GM19239 (cell line): ENCODE measurements at places on chromosomes 3 and 15.

DNA sequence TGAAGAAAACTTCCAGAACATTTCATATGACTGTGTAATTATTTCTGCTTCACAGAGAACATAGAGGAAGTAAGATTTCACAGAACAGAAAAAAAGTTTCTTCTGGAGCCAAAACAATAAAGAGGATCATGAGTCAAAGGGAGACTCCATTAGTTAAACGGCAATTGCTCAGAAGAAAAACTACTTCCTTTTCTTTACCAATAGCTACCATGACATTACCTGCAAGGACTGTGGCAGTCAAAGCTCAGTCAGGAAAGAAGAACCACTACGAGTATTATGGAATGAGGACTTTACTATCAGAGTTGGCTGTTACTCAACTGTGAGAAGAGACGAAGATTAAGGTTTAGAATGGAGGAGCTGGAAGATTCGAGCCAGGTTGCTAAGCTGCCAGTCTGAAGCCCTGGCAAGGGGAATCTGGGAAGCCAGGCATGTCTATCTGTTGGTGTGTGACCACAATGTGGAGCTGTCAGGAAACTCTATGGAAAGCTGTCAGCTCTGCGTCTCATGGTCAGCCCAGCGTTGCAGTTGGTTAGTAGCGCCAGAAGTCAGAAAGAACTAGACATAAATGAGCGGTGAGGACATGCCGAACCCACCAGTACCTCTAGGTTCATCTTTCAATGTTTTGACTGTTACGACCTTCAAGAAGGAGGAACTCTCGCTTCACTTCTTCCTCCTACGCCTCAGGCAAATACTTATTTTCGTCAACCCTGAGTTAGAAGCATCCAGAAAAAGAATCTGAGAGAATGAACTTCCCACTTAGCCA lies 604.3 kb downstream of the FGF12 start:
- DNase-seq, result no peak

DNA sequence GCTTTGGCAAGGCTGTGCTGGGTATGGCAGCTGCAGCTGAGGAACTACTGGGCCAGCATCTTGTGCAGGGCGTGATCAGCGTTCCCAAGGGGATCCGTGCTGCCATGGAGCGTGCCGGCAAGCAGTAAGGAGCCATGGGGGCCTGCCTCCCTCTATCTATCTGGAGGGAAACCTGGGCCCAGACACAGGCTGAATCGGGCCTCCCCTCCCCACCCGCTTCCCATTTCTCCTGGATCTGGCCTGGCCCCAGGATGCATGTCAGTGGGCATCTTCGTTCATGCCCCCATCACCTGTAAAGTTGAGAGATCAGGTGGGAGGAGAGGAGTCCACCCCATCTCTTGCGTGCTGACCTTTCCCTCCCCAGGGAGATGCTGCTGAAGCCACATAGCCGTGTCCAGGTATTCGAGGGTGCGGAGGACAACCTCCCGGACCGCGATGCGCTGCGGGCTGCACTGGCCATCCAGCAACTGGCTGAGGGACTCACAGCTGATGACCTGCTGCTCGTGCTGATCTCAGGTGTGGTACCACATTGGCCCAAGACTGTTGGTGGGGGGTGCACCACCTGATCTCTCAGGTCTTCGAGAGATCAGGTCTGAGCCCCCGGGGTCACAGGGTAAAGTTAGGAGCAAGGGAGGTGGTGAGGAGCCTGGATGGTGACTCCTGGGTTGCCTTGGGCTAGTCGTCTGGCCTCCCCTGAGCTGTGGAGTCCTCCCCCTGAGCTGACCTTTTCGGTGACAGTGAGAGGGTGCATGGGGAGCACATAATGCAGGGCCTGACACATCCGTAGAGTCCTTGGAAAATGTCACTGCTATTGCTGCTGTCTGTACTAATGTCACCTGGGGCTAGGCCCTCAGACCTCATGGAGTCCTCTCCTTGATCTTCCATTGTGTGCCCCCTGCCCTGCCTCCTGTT lies 3.2 kb downstream of the GLYCTK start:
- DNase-seq, result no peak

GRCh38 chr3:153282355-153282754 lies 120.3 kb downstream of the RAP2B start:
- no peak for DNase-seq

DNA sequence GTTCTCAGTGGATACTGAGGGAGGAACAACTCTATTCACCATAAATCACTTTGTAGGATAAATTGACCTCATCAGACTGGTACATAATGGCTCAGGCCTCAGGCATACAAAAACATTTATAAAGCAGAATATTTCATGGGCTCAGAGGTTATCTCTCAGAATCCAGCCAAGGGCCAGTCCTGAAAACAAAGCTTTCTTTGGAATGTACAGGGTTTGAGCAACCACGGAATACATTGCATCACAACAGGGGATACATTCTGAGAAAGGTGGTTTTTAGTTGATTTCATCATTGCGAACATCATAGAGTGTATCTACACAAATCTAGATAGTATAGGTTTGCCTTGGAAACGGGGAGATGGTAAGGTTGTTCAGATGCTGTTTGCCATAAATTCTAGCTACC lies 33.4 kb upstream of the CTDSPL2 start:
- no peak for DNase-seq

DNA sequence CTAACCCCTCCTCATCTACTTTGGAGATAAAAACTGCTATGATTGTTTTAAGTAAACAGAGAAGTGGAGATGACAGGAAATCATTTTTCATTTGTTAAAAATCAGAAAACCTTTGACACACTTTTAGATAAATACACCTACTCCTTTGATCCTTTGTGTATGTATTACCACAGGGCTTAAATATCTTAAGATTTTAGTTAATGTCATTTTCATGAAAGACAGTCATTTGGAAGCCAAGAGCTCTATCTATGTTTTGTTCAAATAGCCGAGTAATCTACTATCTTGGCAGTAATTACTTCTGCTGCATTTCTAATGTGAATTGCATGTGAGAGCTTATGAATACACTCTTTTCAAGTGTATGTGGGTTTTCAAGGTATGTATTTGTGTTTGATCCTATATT lies 2.0 kb downstream of the ARPP21 start:
- DNase-seq, result no peak

GRCh38 chr15:58302832-58303231 lies 129.0 kb upstream of the LIPC start:
- DNase-seq, result no peak

- no peak for DNase-seq
Observed at GRCh38 chr3:73319179-73319769, 257.8 kb downstream of the EBLN2 start.

DNA sequence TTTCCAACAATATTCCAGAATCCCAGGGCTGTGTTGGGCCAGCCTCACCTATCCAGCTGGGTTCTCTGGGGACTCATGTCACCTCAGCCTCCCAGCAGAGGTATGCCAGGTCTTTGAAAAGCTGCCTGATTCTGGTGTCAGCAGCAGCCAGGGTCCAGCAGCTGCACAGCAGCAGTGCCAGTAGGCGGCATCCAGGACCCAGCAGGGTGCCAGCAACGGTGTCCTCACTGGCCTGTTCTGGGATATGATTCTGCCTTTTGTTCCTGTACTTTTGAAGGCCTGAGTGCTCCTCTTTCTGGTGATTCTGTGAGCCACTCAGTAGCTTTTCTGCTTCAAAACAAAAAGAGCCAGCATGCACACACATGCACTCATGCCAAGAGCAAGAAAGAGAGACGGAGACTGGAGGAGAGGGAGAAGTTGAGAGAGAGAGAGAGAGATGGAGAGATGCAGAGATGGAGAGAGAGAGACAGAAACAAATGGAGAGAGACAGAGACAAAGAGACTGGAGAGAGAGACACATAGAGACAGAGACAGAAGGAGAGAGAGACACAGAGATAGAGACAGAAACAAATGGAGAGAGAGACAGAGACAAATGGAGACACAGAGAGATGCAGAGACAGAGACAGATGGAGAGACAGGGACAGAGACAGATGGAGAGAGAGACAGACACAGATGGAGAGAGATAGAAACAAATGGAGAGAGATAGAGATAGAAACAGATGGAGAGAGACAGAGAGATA lies 205.7 kb downstream of the UACA start:
- no peak for DNase-seq

GRCh38 chr3:113600418-113601182 lies 68.2 kb downstream of the SIDT1 start:
- no peak for DNase-seq
